ENCODE measurements at places on chromosomes 5 and 9.

- DNase-seq, result no peak
Observed at GRCh38 chr5:110548171-110548570, 178.3 kb downstream of the TMEM232 start.

DNA sequence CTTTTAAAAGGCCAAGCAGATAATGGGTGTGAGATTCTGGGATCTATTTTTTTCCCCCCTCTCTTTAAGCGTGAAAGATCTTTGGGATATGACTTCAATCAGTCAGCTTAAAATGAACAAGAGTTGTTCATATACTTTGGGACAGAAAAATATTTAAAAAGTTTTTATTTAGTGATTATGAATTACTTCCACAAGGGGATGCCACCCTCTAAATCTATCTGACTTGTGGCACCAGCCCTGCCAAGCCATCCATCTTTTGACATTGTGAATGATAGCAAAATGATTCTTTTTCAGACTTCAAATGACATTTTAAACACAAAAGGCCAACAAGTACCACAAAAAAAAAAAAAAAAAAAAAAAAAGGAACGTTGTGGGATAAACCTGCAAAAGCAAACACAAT lies 111.0 kb upstream of the HMHB1 start:
- no peak for DNase-seq

DNA sequence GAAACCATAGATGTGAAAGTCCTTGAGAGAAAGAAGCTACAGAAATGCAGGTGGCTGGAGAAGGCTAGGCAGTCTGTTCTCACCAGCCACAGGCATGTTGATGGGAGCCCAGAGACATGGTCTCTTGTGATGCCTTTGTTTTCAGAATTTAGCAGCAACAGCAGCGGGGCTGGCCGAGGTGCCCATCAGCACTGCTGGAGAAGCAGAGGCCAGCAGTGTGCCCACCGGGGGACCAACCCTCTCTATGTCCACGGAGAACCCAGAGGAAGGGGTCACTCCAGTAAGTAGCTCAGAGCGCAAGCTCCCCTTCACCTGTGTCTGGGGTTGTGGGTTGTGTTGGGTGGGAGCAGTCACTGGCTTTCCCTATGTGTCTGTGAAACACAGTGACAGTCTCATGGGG lies 59.6 kb downstream of the COL15A1 start:
- no peak for DNase-seq

DNA sequence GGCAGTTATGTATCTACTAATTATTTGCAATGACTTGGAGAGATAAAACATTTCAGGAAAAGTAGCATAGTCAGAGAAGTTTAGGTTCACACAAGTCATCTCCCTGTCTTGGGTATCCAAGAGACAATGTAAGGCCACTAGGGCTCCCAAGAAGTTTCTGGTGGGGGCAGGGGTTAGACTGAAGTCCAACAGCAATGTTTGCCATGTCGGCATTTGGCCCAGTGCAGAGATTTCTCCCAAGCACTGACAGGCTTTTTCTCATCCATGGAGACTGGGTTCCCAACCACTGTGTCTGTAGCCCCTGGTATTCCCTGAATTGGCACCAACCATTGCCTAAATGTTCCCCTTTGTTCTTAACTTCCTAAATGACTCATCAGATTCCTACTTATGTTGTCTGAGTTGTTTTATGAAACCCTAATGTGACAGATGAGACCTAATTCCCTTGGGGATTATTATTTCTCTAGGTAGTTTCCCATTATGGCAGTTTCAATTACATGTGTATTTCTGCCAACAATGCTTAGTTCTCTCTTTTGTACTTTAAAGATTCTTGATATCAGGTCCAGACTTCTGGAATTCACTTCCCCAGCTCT lies 103.6 kb upstream of the EGFLAM start:
- no peak for DNase-seq

GRCh38 chr5:137651022-137651421 lies 84.9 kb downstream of the KLHL3 start:
- no peak for DNase-seq

All from Jurkat, Clone E6-1 (cell line).